ENCODE measurements at places on chromosomes 7 and 10.
A peak's percentile ranks its signal among the peaks of the same experiment; 100 is the strongest.

- DNase-seq: no peak
Observed at GRCh38 chr10:78784546-78784945, 284.2 kb upstream of the ZMIZ1 start.

DNA sequence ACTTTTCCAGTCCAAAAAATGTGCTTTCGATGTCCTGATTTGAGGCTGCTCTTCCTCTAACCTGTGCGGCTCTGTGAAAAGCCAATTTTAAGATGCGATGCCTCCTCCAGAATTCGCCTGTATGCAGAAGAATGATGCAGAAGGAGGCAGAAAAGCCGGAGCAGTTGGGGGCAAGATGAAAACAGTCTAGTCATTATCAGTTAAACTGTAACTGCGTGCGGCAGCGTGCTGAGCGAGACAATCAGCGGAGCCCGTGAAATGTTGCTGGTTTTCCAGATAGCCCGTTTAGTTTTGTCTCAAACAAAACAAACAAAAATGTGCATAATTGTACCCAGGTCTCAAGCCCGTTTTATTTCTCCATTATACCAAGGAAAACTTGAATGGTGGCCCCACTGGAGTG lies 137.0 kb upstream of the FGFR2 start:
- no peak for DNase-seq

DNA sequence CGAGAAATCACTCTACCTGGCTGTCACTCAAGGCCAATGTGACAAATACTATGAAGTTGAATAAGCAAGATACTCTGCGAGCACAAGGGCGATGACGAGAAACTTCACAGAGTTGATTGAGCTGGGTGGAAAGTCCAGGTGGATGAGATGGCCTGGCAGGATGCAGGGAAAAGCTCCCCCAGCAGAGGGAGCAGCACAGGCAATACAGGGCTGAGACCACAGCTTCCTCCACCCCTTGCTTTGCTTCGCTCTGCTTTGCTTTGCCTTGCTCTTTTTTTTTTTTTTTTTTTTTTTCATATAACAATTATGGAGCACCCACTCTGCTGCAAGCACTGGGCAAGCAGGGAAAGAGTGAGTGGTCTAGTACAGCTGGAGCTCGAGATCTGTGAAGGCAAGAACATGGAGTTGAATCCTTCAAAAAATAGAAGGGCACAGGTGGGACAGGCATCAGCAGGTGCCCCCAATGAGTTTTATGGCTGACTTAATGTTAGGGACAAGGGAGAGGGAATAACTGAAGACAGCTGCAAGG lies 88.3 kb downstream of the CABCOCO1 start:
- DNase-seq: peak; percentile 37

DNA sequence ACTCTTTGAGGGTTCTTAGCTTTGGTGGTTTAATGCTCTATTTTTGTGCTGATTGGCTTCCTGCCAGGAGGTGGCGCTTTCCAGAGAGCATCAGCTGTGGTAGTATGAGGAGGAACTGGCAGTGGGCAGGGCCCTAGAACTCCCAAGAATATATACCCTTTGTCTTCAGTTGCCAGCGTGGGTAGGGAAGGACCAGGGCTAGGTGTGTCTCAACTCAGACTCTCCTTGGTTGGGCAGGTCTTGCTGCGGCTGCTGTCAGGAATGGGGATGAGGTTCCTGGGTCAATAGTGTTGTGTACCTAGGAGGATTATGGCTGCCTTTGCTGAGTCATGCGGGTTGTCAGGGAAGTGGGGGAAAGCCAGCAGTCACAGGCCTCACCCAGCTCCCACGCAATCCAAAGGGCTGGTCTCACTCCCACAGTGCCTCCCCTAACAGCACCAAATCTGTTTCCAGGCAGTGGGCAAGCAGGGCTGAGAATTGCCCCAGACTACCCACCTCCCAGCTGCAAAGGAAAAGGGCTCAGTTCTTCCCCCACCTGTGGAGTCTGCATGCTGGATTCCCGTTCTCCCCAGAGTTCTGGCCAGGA lies 191.5 kb downstream of the PHTF2 start:
- DNase-seq: no peak

DNA sequence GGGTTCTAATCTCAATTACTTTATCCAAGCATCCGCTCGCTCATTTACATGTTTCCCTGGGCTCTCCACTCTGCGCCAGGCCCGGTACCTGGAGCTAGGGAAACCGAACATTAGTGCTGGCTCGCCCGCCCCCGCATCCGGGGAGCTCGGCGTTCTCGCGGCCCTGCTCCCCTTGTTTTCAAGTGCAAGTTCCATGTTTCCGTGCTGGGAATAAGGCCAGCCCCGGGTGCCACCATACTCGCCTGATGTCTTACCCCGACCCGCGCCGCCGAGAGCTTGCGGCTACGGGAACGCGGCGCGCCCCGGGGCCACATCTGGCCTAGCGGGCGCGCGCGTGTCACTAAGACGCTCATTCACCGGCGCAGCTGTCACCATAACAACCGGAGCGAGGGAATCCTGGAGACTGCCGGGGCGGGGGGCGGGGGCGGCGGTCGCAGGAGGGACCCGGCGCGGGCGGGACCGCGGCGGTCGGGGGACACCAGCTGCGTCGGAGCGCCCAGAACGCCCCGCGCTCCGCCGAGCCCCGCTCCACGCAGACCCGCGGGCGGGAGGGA lies at the start of gene NEURL1:
NEURL1 (plus strand) TSS at position 344 of the 554 bp plus-strand sequence. CDS start 683 bp downstream, outside the sequence.
- no peak for DNase-seq

DNA sequence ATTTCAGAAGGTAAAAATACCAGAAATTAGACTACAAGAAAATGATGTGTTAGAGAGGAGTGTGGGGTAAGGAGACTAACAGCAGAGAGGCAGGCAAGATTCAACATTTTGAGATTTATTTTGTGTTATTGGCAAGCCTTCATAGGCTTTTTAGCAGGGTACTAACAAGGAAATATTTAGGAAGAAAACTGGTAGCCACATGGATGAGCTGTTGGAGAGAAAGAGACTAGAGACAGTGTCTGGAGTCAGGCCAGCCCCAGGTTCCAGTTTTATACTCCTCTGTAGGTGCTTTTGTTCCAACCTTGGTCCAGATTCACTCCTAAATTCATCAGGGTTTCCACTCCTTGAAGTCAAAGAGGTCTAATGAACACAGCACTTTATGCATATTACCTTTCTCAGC lies 41.1 kb downstream of the GPRIN2 start:
- no peak for DNase-seq

DNA sequence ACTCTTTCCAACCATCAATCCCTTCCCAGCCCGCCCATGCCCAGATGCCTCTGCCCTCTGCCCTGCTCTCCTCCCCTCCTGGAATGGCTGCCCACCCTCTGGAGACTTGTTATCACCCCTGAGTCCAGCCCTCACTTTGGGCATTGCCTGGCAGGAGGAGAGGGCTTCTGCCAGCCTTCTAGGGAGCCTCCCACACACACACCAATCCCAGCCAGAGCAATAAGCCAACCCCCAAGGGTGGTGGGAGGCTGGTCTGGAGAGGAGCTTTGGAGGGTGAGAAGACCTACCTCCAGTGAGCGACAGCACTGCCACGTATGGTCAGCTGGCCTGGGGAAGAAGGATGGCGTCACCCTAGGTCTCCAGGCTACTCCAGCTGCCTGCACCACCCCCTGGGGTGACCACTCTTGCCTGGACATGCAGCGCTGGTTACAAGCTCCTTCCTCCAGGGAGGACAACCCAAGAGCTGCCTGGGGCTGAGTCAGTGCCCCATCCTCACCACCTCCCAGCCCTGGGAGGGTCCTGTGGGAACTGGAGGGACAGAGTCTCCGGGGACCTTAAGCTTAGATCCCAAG lies 8.4 kb downstream of the C10orf105 start:
- no peak for DNase-seq

DNA sequence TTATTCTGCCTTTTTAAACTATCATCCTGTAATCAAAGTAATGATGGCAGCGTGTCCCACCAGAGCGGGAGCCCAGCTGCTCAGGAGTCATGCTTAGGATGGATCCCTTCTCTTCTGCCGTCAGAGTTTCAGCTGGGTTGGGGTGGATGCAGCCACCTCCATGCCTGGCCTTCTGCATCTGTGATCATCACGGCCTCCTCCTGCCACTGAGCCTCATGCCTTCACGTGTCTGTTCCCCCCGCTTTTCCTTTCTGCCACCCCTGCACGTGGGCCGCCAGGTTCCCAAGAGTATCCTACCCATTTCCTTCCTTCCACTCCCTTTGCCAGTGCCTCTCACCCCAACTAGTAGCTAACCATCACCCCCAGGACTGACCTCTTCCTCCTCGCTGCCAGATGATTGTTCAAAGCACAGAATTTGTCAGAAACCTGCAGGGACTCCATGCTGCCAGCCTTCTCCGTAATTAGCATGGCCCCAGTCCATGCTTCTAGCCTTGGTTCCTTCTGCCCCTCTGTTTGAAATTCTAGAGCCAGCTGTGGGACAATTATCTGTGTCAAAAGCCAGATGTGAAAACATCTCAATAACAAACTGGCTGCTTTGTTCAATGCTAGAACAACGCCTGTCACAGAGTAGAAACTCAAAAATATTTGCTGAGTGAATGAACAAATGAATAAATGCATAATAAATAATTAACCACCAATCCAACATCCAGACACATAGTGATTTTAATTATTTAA lies 151.7 kb downstream of the EGFR start:
- DNase-seq: no peak

DNA sequence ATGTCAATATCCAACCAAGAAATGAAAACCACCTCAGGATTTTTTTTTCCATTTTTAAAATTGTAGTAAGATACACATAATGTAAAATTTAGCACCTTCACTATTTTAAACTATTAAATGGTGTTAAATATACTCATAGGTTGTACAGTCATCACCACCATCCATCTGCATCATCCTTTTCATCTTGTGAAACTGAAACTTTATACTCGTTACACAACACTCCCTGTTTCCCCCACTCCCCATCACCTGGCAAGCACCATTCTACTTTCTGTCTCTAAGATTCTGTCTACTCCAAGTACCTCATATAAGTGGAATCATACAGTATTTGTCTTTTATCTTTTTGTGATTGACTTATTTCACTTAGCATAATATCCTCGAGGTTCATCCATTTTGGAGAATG lies 335.2 kb upstream of the NPSR1 start:
- DNase-seq: no peak

GRCh38 chr7:155344270-155344617 lies 46.6 kb downstream of the INSIG1 start:
- DNase-seq: no peak

DNA sequence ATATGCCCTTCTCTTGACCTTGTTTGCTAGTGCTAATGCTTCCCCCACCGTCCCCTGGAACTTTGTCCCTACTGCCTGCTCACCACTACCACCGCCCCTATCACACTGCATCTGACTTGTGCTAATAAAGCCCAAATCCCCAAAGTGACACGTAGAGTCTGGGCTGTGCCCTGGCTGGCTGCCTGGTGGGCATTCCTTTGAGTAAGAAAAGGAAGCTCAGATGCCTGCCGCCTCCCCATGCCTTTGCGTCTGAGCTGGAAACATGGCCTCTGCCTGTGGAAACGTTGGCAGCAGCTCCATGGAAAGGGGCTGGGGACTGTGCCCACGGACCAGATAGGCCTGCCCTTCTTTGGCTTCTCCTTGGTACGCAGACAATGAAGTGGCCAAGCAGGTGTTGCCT lies 138.3 kb downstream of the CYP26A1 start:
- DNase-seq: no peak

DNA sequence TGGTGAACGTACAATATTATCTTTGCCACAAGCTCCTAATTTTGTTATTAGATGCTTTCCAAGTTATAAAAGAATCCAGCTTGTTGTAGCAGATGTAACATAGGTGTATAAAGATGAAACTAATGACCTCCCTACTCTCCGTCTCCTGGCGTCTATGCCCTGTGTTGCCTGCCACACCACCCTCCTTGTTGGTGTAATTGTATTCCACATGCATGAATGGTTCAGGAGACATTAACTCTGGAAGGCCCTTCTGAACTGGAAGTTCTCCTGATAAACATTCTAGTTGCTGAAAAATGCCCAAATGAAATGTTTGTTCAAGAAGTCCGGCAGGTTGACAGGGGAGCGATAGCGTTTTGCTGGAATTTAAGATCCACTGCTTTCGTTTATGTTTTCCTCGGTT lies 53.9 kb upstream of the SEPHS1 start:
- DNase-seq: no peak

DNA sequence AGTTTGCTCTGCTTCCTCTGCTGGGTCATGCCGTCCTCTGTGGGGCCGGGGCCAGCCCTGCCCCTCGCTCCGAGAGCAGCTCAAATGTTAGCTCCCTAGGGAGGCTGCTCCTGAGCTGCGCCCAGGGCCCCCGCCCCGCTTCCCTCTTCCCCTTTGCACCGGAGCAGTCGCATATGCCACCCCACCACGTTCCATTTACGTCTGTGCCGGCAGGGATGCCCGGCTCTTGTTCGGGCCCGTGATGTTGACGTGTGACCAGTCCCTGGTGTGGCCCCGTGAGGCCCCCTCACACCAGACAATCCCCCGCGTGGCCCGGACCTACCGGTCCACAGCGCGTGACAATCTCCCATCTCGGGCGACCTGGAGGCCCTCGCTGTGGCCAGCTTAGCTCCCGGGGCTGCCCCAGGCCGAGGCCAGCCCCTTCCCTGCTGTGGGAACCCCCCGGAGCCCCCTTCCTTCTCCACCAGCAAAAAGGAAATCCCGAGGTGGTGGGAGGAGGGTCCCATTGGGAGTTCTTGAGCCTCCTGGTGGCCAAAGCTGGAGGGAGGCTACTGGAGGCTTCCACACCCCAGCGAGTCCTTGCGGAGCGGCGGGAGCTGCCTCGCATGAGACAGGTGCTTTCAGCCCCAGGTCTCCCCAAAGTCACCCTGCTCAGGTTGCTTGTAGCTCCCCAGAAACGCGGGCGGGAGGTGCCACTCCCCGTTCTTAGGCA lies 15.2 kb downstream of the FAM20C start:
- no peak for DNase-seq

DNA sequence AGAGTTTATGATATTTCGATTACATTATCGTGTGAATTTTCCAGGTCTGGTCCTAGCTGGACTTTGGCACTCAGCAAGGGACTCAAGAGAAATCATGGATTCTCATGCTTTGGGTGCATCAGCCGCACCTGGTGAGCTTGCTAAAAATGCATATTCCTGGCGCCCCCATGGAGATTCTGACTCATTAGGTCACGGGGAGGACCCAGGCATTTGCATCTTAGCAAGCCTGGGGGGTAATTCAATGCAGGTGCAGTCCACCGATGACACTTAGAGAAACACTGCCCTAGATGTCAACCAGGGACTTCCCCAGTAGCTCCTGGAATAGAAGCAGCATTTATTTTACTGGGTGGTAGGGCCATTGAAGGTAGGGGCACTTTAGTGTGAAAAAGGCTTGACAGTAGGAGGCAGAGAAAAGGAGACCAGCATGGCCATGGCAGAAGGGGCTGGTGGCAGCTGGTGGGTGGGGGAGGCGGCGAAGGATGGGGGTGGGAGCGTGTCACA lies 29.9 kb upstream of the PDCD4 start:
- DNase-seq: no peak

DNA sequence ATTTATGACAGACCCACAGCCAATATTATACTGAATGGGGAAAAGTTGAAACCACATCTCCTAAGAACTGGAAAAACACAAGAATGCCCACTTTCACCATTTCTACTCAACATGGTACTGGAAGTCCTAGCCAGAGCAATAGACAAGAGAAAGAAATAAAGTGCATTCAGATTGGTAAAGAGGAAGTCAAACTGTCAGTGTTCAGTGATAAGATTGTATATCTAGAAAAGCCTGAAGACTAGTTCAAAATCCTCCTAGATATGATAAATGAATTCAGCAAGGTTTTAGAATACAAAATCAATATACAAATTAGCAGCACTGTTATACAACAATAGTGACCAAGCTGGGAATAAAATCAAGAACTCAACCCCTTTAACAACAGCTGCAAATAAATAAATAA lies 6.9 kb upstream of the ZNF138 start:
- no peak for DNase-seq

- no peak for DNase-seq
Observed at GRCh38 chr10:1741450-1741849, 4.1 kb upstream of the ADARB2 start.

GRCh38 chr10:101895781-101896180 lies 52.2 kb upstream of the KCNIP2 start:
- no peak for DNase-seq
